ENCODE measurements at places on chromosomes 3 and 15. TPM values are rescaled to one million over a fixed set of nuclear protein-coding genes. Genes with fewer than 3 reads are reported as not detected.

Gene SH3GL3
- 0.46 TPM for total RNA-seq

Gene PTH1R
- 0.51 TPM for total RNA-seq

Gene ROPN1B
- not detected for total RNA-seq

Gene EXOSC7
- 48.4 TPM for total RNA-seq

Gene ADAMTS7
- total RNA-seq = 2.5 TPM

Gene KNL1
- 7.0 TPM for total RNA-seq

Gene STRC
- not detected for total RNA-seq

Gene PLD1
- 7.2 TPM for total RNA-seq

Gene ZPLD1
- 0.08 TPM for total RNA-seq

Gene GOLGA8S
- total RNA-seq = 0.09 TPM

Gene TTLL13
- total RNA-seq = 0.61 TPM

Gene SMAD6
- 25.4 TPM for total RNA-seq

Gene LOXL1
- total RNA-seq = 0.59 TPM

Gene B3GNT5
- total RNA-seq = 21.9 TPM

Gene AQP9
- not detected for total RNA-seq

Gene TM6SF1
- not detected for total RNA-seq

Gene UPK1B
- 12.4 TPM for total RNA-seq

Gene PRKCI
- 12.0 TPM for total RNA-seq

Gene IL1RAP
- total RNA-seq = 6.8 TPM

Gene INSYN1
- 2.4 TPM for total RNA-seq

Gene GNAT1
- not detected for total RNA-seq

Gene SEMA3G
- total RNA-seq = 0.07 TPM

Gene GOLGA8M
- 0.10 TPM for total RNA-seq

Gene ADIPOQ
- not detected for total RNA-seq

Gene MPI
- total RNA-seq = 38.5 TPM

Gene TGM5
- total RNA-seq = not detected

Gene ITIH3
- not detected for total RNA-seq

Gene AMIGO3
- 0.74 TPM for total RNA-seq

Gene ERICH6
- total RNA-seq = not detected

Gene PAQR5
- 110 TPM for total RNA-seq

Gene CLDN18
- total RNA-seq = not detected

Gene PLAAT1
- not detected for total RNA-seq

Gene IL5RA
- total RNA-seq = not detected

Gene CD80
- not detected for total RNA-seq

Gene GOLGA6L9
- 3.0 TPM for total RNA-seq

Gene MESP2
- 0.62 TPM for total RNA-seq

Gene SEMA3F
- 11.0 TPM for total RNA-seq

Gene SLC12A6
- total RNA-seq = 6.9 TPM

Gene SI
- total RNA-seq = not detected

Gene THOC7
- total RNA-seq = 49.0 TPM

Measured in A549 treated with RU486 at 1 μM for 4 hours (cell line).